Right ventricle myocardium superior (tissue), 1 donor: ENCODE measurements at places on chromosomes 5 and 9.

GRCh38 chr5:1881731-1882336, 891 bp downstream of the IRX4 start:
- DNase-seq = peak; percentile 23

GRCh38 chr9:21465138-21465537, 17.0 kb downstream of the IFNE start:
- DNase-seq = no peak

GRCh38 chr5:159210846-159211245, 1.5 kb upstream of the RNF145 start:
- DNase-seq = no peak

DNA sequence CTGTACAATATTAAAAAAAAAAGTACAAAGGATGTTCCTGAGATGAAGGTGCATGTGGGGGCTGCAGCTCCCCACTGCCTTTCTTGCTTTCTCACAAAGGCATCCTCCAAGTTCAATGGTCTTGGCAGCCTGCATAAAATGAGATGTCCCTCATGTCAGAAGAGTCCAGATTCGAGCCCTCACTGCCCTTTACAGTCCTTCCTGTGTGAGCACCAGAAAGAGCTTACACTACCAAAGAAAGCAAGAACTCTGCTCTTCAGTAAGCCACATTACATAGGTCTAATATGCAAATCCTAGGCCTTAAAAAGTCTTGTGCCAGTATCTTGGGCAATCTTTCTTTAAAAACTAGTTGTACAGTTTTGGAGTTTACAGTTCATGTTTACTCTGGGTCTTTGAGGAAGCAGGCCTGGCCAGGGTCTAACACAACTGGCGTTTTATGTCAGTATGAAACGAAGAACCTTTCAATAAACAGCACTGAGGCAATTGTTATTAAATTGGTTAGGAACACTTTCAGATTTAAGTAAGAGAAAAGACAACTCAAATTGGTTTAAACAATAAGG, 36.0 kb downstream of the CSF2 start:
- no peak for DNase-seq

GRCh38 chr5:113807427-113807991, 294.0 kb downstream of the YTHDC2 start:
- DNase-seq = no peak

DNA sequence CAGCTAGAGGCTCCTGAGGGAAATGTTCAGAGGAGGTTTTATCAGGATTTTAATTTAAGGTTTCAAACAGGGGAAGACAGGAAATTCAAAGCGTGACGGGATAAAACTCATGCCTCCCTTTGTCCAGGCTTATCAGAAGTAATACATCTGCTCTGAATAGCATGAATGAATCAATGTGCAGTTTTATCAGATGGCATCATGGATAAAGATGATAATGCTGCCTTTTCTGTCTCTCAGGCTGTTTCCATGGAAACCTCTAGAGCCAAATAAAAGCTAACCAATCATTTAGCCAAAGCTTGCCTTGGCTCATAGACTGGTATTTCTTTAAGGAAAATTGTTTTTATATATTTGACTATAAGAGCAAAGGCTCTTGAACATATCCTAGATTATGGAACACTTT, 16.4 kb downstream of the MFAP3 start:
- no peak for DNase-seq

DNA sequence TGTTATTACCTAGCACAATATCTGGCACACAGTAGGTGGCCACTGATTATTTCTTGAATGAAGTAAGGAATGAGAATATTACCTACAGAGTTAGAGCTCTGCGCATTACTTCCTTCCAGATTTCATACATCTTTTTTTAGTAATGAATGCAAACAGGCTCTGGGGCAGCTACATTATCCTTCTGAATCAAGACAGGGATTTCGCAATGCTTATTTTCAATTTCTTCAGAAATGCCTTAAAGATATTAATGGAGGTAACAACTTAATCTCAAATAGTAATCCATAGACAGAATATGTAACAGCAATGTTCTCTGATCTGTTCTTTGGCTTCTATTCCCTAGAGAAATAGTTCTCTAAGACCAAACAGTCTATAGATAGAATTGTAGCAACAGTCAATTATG, 32.6 kb downstream of the CDKN2A start:
- no peak for DNase-seq

DNA sequence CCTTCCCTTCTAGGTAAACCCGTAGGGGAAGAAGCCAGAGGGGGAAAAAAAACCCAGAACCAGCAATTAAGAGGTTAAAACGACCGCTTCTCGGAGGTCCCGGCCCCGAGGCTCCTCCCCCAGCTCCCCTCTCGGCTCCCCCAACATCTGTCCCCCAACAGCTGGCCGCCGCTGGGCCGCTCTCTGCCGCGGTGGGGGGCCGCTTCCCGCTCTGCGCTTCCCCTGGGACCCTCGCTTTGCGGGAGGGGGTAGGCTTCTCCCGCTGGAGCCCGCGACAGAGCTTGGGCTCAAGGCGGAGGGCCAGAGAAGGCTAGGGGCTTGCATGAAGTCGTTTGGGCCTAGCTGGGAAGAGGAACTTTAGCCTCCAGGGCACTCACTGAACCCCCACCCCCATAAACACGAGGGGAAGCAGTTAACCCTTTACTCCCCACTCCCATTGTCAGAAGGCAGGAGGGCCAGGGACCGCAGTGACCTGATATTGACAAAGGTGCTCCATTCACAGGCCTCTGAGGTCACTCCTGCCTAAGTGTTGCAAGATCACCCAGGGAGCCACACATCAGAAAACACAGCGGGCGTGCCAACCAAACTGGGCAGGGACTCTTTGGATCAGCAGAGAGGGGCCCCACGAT, 7.5 kb downstream of the LHX6 start:
- DNase-seq = no peak

GRCh38 chr5:173625673-173626504, 9.4 kb upstream of the BOD1 start:
- no peak for DNase-seq

DNA sequence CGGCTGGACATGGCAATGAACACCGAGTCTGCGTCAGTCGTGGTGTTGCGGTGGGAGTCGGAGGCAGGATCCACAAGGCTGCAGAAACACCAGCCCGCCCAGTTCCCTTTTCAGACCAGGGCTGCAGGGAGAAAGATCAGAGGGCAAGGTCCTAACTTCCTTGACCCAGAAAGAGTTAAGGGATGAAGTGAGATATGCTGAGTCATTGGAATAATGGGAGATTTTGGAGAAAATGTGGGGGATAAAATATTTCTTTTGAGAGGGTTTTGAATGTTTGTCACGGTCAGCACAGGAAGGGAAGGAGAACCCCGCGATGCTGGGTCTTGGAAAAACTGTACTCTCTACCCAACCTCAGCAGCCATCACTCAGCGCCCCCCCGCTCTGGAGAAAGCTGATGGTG, 416.0 kb downstream of the ICE1 start:
- no peak for DNase-seq
